ENCODE measurements at places on chromosomes 12 and 14. TPM values are rescaled to one million over a fixed set of nuclear protein-coding genes. Genes with fewer than 3 reads are reported as not detected.

PTPRO gene
- total RNA-seq: 0.17 TPM

EIF2S3B gene
- total RNA-seq: 2.1 TPM

RD3L gene
- not detected for total RNA-seq

SCARB1 gene
- total RNA-seq: 18.3 TPM

GRCh38 chr14:101068313-101069227, 165.0 kb upstream of the RTL1 start:
- no peak for DNase-seq

DNA sequence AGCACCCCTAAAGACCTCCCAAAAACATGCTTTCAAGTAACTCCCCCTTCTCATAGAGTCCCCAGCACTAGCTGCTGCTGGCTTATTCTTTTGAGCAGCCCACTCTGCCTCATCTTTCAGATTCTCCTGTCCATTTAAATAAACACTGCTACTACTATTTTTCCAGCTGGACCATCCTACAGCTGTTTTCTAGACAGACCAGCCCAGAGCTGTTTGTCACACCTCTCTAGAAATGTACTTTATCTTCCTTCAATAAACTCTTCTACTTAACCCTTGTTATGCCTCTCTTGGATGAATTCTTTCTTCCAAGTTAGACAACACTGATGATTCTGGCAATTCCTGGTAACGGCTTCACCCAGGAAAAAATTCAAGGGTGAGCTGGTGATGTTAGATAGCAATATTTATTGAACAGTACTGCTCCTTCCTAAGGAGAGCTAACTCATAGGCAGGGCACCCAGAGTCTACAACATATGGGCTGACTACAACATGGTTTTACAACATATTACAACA, 995.7 kb downstream of the LRFN5 start:
- no peak for DNase-seq

- DNase-seq: no peak
These were observed 20.4 kb downstream of the GPR65 start for GRCh38 chr14:88025313-88025712.

GRCh38 chr12:116735951-116736599, 1.8 kb downstream of the SPRING1 start:
- DNase-seq: no peak

- no peak for DNase-seq
These were observed 31.1 kb downstream of the FRS2 start for GRCh38 chr12:69501154-69501895.

- no peak for DNase-seq
These were observed 3.2 kb downstream of the AJUBA start for GRCh38 chr14:22978981-22979671.

DNA sequence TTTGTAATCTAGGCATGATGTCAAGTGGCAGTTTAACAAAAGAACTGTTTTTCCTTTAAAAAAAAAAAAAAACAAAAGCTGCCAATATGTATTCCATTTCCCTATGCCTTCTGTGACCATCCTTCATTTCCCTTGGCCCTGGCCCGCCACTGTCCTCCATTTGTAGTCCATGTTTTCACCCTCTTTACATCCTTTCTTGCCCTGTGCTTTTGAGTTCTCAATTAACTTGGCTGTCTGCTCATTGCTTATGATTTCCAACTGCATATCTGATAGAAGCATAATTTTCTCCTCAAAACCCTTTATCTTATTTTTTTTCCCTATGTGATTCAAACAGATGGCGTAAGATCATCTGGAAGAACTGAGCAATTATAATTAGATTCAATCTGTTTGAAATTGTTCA, 297.5 kb downstream of the NAV3 start:
- no peak for DNase-seq

GRCh38 chr12:96883571-96883970, 23.5 kb upstream of the NEDD1 start:
- DNase-seq: no peak

GRCh38 chr12:56716933-56717880, 7.9 kb downstream of the NACA start:
- DNase-seq: no peak
